Activated CD4-positive, CD25-positive, alpha-beta regulatory T cell treated with anti-CD3 and anti-CD28 coated beads, Interleukin-2, amount 50 U/mL, for 16 hours (primary cell): ENCODE measurements at places on chromosomes 12 and 14.

DNA sequence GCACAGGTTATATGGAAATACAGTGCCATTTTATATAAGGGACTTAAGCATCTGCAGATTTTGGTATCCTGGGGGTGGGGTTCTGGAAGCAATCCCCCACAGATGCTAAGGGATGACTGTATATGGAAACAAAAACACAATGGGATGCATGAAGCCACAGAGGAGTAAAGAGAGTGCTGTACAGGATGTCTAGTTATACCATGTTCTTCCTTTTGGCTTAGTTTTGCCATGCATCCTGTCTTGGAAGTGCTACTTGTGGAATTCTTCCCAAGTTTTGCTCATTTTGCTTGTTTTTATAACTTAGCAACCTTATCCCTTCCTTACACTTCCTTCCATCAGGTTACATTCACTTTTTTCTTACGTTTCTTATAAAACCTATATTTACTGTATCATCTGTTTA is 55.6 kb downstream of the TRMT5 start:
- no peak for DNase-seq

GRCh38 chr12:25018146-25018545 is 69.2 kb upstream of the BCAT1 start:
- DNase-seq, result no peak

DNA sequence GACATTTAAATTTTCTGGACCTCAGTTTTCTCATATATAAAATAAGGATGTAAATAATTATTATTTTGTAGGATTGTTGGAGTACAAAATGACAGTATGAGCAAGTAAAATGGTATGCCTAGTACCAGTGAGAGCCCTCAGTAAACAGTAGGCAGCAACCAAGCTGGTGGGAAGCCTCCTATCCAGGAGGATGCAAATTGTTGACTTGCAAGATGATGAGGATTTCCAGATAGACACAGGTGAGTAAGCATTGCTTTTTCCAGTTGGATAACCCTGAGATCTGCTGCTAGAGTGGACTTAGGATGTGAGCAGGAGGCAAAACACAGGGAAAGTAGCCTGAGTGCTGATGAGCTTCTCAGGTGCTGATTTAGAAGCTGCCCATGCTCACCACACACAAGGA is 28.2 kb upstream of the AMIGO2 start:
- DNase-seq, result no peak

DNA sequence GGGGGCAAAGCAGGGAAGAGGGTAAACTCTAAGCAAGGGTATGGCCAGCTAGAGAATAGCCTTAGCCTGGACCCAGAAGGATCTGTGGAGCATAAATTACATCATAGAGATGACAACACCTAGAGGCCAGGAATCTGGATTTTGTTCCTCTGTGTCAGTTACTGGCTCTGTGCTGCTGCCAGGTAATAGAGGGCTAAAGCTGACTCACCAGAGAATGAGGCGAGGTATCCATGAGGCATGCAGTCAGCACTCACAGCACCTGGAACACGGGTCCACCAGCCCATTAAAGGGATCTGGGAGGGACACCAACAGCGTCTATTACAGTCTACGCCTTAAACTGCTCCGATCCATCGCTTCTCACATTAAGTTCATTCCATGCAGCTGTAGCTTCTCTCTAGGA is 74.9 kb upstream of the CMKLR1 start:
- DNase-seq, result no peak

DNA sequence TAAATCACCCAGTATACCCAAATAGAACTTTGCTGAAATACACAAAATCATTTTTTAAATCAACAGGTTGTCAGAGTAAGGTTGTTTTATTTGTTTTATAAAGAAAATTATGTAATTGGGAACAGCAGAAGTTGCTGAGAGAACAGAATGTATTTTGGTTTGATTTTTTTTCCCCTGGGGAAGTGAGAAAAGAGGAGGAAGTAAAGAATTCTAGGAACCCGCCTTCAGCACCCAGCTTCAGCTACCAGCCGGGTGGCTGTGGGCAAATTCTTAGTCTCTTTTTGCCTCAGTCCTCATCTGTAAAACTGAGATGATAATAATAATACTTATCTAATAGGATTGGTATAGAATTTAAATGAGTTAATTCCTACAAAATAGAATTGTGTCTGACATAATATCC is 119.4 kb downstream of the SRGAP1 start:
- DNase-seq, result no peak

GRCh38 chr12:60035835-60036234 is 440.0 kb downstream of the SLC16A7 start:
- DNase-seq, result no peak

- no peak for DNase-seq
These were observed 9.7 kb upstream of the ZDHHC22 start for GRCh38 chr14:77151245-77151644.

GRCh38 chr12:120497524-120498150 is 1.7 kb downstream of the DYNLL1 start:
- DNase-seq, result no peak

- no peak for DNase-seq
These were observed 5.3 kb downstream of the GYS2 start for GRCh38 chr12:21599143-21599999.

DNA sequence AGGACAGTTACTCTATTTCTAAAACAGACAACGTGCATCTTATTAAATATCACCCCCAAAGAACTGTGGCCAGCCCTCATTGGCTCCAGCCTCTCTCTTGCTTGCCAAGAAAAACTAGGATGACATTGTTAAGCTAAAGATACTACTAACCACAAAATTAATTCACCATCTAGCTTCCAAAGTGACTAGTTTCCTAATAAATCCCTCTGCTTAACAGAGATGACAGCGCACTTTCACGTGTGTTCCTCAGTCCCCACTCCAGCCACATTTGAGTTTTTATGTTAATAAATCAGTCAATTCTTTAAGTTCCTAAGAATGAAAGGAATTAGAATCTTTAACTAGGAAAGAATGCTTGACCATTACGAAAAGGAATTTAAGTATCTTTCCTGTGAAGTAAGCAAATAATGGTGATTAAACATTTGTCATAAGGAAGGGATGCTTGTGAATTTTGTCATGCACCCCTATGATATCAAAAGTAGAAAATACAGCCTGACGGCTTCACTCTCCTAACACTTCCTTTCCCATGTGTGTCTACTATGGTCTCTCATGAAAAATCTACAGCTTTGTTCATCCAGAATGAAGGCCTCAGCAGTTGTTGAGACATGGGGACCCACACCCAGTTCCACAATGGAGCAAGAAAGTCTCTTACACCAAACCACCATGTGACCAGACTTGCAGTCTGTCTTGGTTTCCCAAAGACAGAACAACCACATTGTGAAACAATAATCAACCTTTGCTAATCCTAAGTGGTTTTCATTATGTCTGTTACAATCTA is 8.1 kb downstream of the CORO1C start:
- DNase-seq, result no peak

DNA sequence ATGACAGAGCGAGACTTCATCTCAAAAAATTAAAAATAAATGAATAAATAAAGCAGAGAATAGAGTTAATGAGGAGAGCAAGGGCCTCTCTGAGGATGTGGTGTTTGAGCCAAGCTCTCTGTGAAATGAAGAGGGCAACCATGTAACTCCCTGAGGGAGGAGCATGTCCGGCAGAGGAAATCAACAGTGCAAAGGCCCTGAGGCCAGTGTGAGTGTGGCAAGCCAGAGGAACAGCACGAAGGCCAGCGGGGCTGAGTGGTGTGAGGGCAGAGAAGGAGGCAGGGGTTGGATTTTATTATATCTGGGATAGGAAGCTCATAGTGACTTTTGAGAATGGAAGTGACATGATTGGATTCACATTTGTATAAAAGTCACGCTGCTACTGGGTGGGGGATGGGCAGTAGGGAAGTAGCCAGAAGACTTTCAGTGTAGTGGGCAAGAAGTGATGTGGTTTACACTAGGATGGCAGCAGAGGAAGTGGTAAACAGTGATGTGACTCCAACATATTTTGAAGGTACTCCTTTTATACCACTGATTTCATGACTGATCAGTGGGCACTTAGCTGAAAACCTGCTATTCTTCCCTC is 10.3 kb upstream of the LRP1-AS start:
- no peak for DNase-seq

- no peak for DNase-seq
These were observed 41.1 kb downstream of the SYNE2 start for GRCh38 chr14:63893701-63894458.

DNA sequence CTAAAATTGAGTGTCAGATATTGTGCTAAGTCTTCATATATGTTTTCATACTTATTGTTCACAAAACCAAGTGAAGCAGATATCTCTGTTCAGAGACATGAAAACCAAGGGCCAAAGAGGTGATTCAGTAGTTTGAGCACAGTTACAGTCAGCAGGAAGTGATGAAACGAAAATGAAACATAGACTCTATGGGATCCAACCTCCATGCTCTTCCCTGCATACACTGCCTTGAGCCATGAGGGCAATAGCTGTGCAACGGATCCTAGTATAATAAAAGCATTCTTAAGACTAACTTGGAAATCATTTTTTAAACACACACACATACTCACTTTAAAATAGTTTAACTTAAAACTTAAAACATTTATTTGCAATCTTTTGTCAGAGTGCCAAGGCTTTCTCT is 27.9 kb downstream of the ESR2 start:
- no peak for DNase-seq
